Activated CD4-positive, alpha-beta T cell treated with anti-CD3 and anti-CD28 coated beads for 36 hours (primary cell): ENCODE measurements at places on chromosomes 7 and 10. TPM values are rescaled to one million over a fixed set of nuclear protein-coding genes. Genes with fewer than 3 reads are reported as not detected.

CLRN3 gene
- not detected for total RNA-seq

SLC13A4 gene
- total RNA-seq = not detected

NUB1 gene
- 51.4 TPM for total RNA-seq

DNA sequence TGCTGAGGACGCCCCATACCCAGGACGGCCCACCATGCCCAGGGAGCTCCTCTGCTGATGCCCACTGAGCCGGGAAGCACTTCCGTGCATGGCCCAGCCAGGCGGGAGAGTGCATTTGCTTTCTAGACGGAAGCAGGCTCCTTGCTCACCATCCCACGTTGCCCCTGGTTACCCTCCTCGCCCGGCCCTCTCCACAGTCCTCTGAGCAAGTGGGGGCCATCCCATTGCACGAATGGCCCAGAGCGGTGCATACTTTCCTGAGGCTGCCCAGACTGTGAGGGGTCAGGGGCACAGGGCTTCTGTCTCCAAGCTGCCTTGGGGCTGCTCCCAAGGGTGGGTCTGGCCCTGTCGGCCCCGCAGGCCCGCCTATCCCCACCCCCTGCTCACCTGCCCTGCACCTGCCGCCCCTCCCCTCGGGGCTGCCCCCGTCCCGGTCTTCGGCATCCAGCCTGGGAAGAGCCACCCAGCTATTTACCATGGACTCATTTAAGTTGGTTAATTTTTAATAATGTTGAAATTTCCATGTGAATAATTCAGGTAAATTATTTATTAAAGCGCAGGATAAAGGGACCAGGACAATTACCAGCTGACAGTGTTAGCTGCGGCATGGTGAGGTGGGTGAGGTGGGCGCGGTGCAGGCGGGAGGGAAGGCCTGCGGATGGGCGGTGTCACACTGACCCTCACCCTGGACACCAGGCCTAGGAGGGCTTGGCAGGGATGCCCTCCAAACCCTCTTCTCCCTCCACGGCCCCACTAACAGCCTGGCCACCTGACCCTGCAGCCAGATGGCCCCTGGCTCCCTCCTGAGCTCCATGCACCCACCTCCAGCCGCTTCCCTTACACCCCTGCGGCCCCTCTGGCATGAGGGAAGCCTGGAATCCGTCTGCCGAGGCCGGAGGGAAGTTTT, 104.4 kb downstream of the MICALL2 start:
- peak; percentile 0 for DNase-seq
- H3K4me1 ChIP-seq = no peaks in the 10 kb centered on the region
- no peaks in the 10 kb centered on the region for H3K36me3 ChIP-seq
- H3K4me3 ChIP-seq = no peak overlapping the region
- H3K27ac ChIP-seq = no peak overlapping the region
- peaks cover 8% of the 10 kb centered on the region for H3K27me3 ChIP-seq

GRCh38 chr10:129029851-129030602, 437.0 kb upstream of the MGMT start:
- no peaks in the 10 kb centered on the region for H3K36me3 ChIP-seq
- no peak overlapping the region for H3K4me3 ChIP-seq
- H3K27me3 ChIP-seq = peaks cover 18% of the 10 kb centered on the region
- peaks cover 6% of the 10 kb centered on the region for H3K4me1 ChIP-seq

DNA sequence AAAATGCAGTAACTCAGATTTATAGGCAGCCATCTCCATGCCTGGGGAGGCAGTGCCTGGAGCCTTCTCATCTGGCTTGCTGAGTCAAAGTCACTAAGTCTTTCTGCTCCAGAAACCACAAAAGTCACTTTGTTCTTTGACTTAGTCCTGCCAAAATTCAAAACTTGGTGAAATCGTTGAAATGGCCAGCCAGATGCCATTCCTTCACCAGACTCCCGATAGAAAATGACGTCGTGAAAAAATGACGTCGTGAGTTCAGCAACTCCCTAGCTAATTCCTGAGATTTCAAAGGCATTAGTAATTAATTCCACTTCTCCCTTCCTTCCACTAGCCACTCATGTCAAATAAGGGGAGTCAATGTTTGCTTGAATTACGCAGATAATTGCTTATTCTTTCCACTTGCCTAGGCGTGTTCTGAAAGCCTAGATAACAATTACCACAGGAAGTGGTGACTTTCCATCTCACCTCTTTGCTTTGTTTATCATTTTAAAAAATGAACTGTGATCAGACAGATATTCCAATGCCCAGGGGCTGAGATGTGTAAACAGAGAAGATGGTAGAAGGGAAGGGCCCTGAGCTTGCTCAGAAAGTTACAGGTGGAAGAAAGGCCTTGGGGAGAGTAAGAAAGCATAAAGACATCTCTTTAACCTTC, 48.5 kb upstream of the OSBPL3 start:
- H3K4me1 ChIP-seq = peaks cover 46% of the 10 kb centered on the region
- no peaks in the 10 kb centered on the region for H3K36me3 ChIP-seq
- peak overlapping the region; percentile 87 for H3K27ac ChIP-seq
- H3K4me3 ChIP-seq = peak overlapping the region; percentile 41

DNA sequence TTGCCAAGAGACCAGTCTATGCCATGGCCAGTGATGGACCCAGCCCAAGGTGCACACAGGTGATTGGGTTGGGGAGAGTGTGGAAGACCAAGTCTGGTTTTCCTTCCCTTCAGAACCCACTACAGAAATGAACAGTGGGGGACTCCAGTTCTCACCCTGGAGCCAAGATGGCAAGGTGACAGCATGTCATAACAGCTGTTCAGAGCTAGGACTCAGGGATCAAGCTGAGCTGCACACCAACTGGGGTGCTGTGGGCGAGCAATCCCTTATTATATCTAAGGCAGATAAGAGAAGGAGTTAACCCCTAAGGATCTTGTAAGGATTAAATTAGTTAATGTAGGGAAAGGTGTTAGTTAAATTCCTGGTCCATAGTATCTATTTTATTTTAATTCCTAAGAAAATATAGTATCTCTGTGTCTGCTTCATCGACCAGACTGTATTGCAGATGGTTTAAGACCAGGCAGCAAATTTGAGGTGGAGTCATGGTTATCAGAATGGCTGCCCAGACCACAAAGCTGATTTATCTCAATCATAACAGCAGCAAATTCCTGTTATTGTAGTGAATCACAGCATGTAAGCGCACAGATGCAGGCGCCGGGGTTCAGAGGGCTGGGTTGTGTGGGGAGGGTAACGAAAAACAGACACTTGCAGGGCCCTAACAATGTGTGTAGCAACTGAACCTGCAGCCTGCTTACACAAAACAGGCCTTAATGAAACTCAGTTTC, 208.7 kb upstream of the ZNF32 start:
- H3K4me1 ChIP-seq = peaks cover 5% of the 10 kb centered on the region
- H3K36me3 ChIP-seq = no peaks in the 10 kb centered on the region
- H3K27ac ChIP-seq = no peak overlapping the region
- DNase-seq = no peak
- H3K4me3 ChIP-seq = no peak overlapping the region

NPY gene
- not detected for total RNA-seq

- peaks cover 39% of the 10 kb centered on the region for H3K4me1 ChIP-seq
- H3K27ac ChIP-seq = no peak overlapping the region
- DNase-seq = no peak
- peak overlapping the region; percentile 56 for H3K4me3 ChIP-seq
- H3K27me3 ChIP-seq = peaks cover 17% of the 10 kb centered on the region
- no peaks in the 10 kb centered on the region for H3K36me3 ChIP-seq
Measured at GRCh38 chr7:102287981-102288278, 1.3 kb downstream of the SH2B2 start.

DNA sequence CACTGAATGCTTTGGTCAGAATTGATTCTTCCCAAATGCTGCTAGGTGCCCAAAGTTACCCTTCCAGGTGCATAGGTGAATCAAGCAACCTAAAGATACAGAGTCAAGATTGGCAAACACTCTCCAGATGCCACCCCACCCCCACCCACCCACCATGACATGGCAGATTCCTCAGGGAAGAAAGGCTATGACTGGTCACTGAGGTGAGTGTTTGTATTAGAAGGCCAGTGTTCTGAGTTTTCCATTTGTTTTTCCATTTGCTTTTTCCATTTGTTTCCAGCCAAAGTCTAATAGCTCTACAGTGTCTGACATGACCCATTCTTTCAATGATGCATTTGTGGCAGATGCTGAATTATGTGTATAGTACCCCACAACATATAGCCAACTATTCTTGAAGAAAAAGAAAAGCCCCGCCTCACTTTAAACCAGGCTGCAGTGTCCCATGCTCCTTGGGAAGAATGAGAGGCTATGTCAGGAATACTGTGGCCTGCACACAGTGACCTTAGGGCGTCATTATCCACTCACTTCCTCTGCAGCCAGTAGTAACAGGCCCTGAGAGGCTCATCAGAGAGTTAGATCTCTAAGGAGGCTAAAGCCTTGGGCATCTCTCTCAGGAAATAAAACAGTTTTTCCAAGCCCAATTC, 16.1 kb upstream of the HIBADH start:
- peaks cover 7% of the 10 kb centered on the region for H3K4me1 ChIP-seq
- H3K27ac ChIP-seq = no peak overlapping the region
- H3K4me3 ChIP-seq = no peak overlapping the region
- no peak for DNase-seq
- no peaks in the 10 kb centered on the region for H3K27me3 ChIP-seq
